Stimulated activated CD8-positive, alpha-beta memory T cell treated with anti-CD3 and anti-CD28 coated beads, Interleukin-4, amount 100 ng/mL, for 1 hour (primary cell): ENCODE measurements at places on chromosomes 12 and 14.

DNA sequence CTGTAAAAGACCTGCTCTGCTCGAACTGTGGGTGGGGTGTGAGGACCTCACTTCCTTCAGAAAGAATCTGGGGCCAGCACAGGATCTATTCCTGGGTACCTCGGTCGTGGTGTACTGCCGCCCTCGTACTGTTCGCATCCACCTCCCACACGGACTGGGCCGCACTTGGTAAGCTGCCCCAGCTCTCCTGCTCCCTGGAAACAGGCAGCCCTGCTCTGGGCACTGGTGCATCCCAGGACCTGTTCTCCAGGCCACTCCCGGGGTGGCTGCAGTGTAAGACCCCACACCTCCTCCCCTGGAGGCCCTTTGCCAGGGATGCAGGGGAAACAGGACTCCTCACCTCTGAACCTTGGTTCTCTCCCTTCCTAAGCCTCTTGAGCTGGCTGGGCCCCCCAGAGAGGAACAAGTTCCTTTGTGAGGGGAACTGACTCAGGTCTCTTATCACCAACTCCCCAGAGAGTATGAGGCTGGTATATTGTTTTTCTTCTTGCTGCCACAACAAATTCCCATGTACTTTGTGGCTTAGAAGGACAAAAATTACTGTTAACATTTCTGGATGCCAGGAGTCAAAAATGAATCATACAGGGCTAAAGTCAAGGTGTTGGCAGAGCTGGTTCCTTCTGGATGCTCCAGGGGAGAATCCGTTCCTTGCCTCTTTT, 276.5 kb downstream of the NUAK1 start:
- DNase-seq = no peak

DNA sequence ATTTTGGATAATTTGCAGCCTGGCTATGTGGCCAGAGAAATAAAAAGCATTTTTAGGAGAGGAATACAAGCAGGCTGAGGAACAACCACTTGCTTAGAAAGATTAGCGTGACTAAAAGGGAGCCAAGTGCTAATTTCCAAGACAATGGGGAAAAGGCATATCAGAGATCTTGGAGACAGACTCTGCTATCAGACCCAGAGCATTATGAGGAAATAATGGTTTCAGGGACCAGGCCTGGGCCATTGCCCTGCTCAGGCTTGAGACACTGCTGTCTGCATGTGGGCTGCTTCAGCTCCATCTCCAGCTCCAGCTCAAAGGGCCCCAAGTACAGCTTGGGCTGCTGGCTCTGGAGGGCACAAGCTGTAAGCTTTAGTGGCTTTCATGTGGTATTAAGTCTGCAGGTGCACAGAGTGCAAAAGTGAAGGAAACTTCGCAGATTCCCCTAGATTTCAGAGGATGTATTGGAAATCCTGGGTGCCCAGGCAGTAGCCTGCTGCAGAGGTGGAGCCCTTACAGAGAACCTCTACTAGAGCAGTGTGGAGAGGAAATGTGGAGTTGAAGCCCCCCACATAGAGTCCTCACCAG, 449.2 kb downstream of the ZFP36L1 start:
- no peak for DNase-seq

DNA sequence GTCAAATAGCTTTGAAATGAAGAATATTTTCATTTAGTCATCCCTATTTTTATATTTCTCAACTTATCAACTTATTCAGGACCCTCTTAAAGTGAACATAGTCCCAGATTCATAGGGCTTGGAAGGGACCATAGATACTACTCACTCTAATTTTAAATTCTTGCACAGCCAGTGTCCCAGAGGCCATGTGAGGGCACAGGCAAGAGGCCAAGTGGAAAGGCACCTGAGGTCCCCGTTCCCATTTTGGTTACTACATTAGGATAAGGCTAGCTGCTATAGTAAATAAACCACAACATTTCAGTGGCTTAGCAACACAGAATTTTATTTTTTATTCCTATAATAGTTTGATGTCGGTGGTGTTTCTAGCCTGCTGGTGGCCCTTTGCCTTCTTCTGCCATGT, 227.8 kb downstream of the SPTSSA start:
- no peak for DNase-seq

DNA sequence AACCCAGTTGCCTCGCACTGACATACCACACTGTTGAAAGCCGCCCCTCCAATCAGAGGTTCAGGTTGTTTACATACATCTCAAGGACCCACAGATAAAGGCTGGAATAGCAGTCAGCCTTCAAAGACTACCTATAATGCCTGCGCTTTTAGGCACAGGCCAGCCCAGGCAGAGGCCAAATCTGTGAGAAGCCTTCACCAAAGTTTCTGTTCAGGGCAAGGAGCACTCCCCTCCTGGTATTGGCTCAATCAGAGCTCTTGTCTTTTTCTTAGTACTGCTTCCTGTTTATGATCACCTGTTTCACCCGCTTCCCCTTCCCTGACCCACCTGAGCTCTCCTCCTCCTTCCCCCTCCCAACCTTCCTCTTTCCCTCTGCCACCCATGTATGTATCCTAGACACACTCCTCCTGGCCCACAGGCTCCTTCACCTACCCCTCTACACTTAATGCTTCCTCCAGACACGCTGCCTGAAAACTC, 34.8 kb downstream of the DUSP16 start:
- DNase-seq = no peak

- no peak for DNase-seq
These were observed 12.4 kb downstream of the HSP90AA1 start for GRCh38 chr14:102074415-102074964.
